ENCODE measurements at places on chromosomes 5 and 9.

DNA sequence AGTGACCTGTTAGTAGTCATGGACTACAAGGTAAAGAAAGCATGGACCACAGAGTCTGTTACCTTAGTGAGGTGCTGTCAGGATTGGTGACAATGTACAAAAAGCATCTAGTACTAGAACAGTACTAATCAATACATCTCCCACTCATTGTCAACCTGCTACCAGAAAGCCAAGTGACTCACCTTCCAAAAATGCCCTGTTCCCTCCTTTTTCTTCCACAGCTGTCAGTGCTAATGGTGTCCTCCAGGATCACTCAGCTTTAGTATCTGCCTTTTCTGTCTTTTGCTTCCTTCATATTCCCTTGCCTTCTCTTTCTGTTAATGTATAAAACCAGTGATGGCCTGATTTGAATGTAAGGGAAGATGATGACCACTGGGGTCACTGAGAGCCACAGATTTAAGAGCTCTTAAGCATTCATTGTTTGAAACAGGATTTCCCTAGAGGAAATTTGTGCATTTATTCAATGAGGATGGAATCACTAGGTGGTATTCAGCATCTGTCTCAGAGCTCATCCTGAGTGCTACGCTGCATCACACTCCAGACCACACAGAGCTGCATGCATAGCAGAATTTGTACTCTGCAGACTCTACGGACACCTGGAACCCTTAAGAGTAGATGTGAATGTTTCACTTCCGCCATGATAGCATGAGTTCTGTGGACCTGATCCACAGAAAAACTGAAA lies 71.0 kb downstream of the SV2C start:
- no peak for DNase-seq

DNA sequence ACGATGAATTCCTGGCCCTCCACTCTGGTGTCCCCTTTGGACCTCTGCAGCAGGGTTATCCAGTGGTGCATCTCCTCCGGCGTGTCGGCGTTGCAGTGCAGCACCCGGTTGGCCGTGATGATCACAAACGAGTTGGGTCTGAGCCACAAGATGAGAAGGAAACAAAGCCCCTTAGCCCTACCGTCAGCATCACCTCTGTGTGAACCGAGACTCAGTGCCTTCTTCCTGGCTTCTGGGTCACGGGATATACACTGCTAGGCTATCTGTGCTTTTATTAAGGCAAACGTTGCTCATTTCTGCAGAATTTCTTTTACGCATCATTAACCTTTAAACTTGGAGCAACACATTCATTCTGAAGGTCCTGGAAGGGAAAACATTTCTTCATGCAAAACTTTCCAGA lies 65.1 kb upstream of the RETREG1 start:
- no peak for DNase-seq

DNA sequence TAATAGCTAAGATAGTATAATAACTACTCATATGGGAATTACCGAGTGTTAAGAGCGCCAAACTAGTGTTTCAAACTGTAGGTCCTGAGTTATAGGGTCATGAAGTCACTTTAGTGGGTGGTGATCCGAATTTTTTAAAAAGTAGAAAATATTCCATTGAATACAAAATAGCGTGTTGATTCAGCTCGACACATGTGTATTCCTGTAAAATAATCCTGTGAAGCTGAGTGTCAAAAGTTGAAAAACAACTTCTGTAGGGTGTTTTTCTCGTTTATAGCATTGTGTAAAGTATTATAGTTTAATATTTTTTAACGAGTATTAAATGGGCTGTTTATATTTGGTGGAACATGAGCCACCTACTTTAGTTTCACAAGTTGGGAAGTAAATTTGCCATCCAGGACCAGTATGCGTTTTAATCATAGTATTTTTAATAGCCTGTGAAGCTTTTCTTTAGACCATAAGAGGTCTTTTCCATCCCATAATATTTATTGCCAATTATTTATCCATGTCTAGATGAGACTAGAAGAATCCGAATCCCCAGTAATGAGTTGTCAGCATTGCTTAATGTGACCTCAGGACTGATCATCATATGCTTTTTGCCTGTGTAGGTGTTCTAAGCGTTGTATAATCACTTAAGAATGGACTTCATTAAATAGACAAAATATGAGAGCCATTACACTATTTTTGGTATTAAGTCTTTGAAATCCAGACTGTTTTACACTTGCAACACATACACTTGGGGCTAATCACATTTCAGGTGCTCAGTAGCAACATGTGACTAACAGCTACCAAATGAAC lies 84.1 kb downstream of the PTPDC1 start:
- DNase-seq = no peak

DNA sequence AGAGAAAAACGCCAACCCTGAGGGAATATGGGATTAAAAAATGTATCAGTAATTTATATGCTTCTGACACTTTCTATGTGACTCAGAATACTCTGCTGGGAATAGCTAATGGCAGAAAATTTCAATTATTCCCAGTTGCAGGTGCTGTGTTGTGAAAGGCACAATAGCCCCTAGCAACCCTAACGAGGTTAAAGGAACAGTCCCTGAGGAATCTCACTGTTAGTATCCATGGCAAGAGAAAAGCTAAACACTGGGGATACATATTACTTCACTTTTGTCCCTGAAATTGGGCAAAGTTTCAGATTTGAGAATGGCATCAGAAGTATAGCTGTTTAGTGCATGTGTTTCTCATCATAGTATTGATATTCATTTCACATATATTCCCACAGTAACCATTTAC lies 555.0 kb downstream of the RAB3C start:
- no peak for DNase-seq

DNA sequence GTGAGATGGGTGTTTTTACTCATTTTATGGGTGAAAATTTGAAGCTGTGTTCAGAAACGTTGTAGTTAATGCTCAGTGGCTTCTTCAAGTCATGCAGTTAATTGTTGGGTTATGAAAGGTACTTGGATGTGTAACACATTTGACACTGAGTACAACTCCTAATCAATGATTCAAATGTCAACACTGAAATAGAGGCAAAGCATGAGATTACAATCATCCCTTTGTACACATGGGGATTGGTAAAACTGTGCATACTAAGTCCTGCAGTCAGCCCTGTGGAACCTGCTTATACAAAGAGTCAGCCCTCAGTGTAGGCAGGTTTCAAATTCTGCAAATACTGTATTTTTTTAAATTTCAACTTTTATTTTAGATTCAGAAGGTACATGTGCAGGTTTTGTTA lies 3.3 kb downstream of the ABLIM3 start:
- no peak for DNase-seq

DNA sequence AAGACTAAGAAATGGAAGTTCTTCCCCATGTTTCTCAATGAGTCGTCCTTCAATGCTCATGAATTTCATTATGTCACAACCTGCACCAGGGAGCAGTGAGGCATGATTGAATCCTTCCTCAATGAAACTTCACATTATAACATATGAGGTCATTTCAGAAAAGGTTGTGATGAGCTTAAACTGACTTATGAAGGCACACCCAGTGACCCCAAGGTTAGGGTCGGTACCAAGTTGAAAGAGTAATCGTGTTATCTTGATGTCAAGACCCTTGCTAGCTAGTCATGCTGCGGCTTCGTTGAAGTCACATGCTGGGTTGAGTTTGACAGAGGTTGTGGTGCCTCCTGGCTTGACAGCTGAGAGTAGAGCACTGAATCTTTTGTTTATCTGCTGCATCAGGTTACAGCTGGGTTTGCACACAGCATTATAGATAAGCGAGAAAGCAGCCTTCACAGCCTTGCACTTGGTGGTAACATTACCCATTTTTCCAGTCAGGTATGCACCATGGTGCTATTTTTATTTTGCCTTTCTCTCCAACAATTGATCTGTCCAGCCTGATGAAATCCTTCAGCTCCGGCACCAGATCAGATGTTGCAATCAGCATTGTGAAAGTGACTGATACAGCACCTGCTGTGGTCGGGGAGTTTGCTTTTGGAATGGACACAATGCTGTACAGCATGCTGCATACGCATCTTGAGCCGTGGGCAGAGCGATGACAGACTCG lies 133.2 kb downstream of the ERCC6L2 start:
- DNase-seq = peak; percentile 48

DNA sequence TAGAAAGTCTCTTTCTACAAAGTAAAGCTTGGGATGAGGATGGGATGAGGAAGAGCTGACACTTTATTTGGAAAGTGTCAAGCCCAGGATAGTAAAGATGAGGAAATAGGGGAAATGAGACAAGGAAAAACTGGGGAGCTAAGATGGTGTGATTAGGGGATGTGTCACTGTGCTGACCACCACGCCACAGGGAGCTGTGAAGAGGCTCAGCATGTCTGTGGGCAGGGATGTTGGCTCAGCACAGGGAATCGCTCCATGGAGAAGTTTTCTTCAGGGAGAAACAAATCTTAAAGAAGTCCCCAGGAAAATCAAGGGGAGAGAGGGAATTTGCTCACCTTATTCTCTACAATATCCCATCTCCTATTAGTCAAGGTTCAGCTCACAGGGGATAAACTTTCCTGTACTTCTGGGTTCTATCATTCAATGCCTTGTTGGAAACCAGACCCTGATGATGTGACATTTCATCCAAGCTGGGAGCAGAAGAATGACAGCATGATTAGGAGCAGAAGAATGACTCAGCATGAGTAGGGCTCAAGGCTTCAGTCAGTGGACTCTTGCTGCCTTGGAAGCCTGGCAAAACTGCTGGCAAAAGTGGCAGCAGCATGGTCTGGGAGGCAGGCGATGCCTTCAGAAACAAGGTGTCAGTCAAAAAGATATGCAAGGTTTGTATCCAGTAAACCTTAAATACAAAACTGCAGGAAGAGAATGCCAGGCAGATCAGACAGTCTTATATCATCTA lies 4.9 kb downstream of the HSPB3 start:
- no peak for DNase-seq

- DNase-seq = peak; percentile 68
Measured at GRCh38 chr5:55421074-55421529, 113.3 kb downstream of the MTREX start.

DNA sequence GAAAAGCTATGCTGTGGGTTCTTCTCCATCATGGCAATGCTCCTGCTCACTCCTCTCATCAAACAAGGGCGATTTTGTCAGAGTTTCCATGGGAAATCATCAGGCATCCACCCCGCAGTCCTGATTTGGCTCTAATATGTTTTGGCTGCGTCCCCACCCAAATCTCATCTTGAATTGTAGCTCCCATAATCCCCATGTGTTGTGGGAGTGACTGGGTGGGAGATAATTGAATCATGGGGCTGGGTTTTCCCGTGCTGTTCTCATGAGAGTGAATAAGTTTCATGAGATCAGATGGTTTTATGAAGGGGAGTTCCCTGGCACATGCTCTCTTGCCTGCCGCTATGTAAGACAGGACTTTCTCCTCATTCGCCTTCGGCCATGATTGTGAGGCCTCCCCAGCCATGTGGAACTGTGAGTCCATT lies 163.8 kb downstream of the GADD45G start:
- no peak for DNase-seq

GRCh38 chr9:15160673-15161072 lies 146.3 kb downstream of the TTC39B start:
- DNase-seq = no peak

GRCh38 chr5:6236170-6236793 lies 142.1 kb downstream of the MED10 start:
- no peak for DNase-seq

GRCh38 chr5:127766676-127767335 lies 63.6 kb downstream of the CCDC192 start:
- DNase-seq = no peak

- DNase-seq = no peak
Measured at GRCh38 chr9:94945197-94946144, 219.0 kb downstream of the AOPEP start.

DNA sequence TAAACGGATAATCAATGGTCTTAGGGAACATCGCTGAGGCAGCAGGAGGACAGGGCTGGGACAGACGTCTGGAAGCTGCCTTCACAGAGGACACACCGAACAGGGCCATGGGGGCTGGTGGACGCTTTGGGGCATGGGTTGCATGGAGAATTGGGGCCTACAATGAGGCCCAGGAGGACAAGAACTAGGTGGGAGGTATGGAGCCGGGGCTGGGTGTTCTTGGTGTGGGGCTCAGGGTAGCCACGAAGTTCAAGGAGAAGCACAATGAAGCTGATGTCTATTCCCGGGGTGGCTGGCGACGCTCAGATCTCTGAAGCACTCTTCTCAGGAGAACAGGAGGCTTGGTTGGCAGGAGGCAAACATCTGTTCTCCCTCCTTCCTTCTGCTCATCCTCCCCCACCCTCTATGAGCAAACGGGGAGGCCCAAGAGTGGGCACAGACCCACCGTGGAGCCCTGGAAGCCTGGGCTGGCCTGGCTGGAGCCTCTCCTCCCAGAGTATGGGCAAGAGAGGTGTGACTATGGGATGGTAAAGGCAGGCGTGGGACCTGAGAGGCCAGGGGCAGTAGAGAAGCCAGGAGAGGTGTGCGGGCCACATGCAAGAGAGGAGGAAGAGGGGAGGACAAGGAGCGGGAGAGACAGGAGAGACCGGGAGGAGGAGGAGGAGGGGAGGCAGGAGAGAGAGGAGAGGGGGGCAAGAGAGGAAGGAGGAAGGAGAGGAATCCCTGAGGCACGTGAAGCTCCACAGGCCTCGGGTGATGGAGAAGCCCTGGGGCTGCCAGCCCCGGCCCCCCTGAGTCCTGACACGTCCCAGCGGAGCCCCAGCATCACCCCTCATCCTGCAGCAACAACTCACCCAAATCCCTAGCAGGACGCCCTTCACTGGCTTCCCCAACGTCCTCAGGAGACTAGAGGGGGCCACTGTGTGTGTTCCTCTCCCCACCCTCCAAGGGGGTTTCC lies 159.1 kb downstream of the OLFM1 start:
- DNase-seq = no peak

DNA sequence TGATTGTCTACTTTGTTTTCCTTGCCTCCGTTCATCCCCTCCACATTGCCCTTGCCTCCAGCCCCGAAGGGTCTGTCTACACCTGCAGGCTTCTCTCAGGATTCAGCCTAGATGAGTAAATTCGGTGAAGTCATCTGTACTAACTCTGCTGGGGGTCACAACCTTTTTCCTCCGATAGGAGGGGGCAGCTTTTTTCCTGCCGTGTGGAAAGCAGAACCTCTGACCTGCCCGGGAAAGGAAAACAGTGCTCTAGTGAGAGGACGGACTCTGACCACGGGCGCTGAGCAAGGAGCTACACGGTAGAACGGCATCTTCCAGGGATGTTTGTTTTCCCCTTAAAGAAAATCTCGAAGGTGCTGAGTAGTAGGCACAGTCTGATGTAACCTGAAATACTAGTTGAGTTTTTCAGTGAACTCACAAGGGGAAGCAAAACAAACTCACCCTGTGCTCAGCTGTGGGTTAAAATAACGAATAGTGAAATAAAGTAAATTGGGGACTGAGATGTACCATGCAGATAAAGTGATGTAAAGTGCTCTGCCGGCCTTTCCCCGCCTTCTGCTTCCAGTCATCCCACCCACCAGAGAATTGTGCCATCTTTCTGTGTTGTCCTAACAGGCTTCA lies 281.8 kb downstream of the AOPEP start:
- no peak for DNase-seq

GRCh38 chr5:112684737-112685136 lies 52.9 kb upstream of the APC start:
- no peak for DNase-seq

DNA sequence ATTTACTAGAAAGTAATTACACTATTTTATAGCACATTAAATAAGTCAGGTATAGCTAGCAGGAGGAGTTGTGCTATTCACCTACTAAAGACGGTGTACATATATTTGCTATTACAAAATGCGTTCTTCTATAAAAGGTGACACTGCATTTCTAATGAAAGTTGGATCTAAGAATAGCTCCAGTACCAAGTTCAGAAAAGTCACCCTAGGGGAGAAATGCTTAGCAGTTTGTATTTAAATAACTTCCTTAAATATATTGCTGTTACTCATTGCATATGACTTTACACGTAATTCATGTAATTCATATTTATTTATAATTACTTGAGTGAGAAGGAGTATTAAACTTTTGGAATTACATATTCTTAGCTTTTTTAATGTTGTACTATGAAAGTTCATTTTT lies 7.0 kb upstream of the SUB1 start:
- DNase-seq = no peak

Measured in stimulated activated effector memory CD8-positive, alpha-beta T cell treated with anti-CD3 and anti-CD28 coated beads, Interleukin-12 subunit alpha, Interleukin-12 subunit beta, amount 100 ng/mL, for 72 hours (primary cell).